ENCODE measurements at places on chromosomes 5 and 9.
A peak's percentile ranks its signal among the peaks of the same experiment; 100 is the strongest.

GRCh38 chr5:123795688-123796087, 283.7 kb downstream of the CSNK1G3 start:
- DNase-seq, result no peak

GRCh38 chr5:162796507-162796906, 640.9 kb upstream of the CCNG1 start:
- DNase-seq, result no peak

- no peak for DNase-seq
Measured at GRCh38 chr5:66869347-66869746, 273.2 kb downstream of the MAST4 start.

GRCh38 chr5:60386436-60387050, 313.4 kb downstream of the DEPDC1B start:
- DNase-seq, result no peak

- peak; percentile 70 for DNase-seq
Measured at GRCh38 chr5:175821790-175822211, 49.6 kb upstream of the CPLX2 start.

DNA sequence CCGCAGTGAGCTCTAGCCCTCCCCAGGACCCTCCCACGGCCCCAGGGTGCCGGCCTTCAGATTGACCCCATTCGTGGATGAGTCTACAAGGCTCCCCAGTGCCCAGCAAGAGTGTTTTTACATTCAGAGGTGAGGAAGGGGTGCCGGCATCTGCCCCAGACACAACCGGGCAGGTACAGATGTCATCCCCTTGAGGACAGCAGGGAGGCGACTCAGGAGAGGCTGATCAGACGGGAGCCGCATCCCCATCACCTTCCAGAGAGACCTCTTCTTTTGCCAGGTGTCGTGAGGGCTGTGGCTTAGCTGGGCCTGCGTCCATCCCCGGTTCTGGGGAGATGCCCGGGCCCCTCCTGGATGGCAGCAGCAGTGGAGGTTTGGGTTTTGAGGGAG, 4.3 kb upstream of the LRRC14B start:
- DNase-seq, result no peak

DNA sequence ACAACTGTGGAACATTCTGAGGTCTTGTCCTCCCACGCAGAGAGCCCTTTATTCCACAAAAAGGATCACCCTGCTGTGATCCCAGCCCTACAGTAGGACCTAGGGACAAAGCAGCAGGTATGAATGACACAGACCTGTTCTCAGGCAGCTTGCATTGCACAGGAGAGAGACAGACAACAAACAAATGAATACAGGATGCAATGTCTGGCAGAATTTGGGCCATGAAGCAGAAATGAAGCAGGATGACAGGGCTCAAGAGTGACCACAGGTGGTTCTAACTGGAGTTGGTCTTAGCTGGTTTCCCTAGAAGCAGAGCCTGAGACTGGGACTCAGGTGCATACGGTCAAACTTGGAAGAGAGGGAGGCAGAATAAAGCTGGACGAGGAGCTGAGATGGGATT, 388.8 kb downstream of the CDK5RAP2 start:
- DNase-seq, result no peak

DNA sequence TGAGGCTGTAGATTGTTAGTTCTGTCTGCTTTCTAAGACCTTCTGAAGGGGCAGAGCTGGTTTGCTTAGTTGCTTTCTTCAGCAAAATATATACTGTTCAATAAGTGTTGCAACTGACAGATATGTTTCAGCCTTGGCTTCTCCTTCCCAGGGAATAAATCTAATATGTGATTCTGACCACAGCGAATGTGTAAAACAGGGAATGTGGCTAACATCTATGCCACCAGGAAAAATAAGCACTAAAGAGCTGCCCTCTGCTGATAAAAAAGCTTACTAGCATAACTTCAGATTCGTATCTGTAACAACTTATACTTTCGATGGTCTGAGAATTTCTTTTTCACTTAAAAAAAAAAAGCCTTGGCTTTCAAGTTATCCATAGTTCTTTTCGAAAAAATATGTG, 13.0 kb upstream of the OSMR start:
- no peak for DNase-seq

- DNase-seq, result no peak
Measured at GRCh38 chr5:140292212-140293036, 10.5 kb downstream of the PFDN1 start.

DNA sequence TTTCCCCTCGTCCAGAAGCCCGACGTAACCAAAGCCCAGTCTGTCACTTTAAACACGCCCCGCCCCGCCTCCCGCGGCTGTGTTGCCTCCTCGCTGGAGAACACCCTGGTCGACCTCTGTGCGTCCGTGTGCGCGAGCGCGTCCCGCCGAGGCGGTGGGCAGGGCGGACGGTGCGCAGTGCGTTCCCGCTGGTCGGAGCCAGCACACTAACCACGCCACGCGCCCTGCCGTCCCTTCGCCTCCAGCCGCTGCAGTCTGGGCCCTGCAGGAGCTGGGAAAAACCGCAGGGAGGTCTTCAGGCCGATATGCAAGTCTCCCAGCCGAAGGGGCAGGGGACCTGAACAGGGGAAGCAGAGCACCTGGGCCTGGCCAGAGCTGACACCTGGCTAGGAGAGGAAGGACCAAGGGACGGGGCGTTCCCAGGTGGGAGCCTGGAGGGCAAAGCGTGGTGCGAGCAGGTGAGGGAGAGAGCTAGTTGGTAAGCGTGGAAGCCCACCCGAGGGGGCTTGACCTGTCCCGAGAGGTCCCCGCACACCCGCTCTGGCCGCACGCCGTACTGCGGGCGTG, 1.3 kb upstream of the PHPT1 start:
- DNase-seq, result no peak

DNA sequence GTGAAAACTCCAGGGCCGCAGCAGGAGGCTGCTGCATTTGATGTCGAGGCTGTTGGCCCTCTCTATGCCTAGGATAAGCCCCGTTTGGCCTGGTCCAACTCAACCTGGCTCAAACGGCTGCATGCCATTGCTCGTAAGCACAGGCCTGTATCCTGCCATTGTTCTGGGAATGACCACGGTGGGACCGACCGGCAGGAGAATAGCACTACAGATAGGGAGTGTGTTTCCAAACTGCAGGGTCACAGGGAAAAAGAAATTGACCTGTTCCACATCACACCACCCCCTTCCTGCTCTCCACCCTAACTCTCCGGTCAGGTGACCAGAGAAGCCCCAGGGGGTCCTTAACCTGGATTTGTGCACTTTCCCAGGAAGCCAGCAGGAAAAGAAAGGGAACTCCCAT, 278.7 kb upstream of the KLF4 start:
- DNase-seq, result no peak

DNA sequence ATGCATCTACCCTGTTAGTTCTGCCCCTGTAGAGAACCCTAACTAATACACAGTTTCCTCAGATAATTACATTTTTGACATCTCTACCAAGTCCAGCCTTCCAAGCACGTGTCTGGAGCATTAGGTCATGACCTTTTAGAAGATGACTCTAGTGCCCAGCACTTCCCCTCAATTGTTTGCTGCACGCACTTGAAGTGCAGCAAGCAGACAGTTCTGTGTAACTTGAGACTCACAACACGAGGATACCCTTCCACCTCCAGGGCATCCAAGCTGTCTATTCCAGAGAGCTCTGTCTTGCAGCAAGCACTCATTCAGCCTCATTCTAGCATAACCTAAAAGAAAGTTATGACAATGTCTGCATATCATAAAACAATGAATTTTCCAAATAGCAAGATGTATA, 1410.5 kb upstream of the CDH18 start:
- DNase-seq, result no peak

DNA sequence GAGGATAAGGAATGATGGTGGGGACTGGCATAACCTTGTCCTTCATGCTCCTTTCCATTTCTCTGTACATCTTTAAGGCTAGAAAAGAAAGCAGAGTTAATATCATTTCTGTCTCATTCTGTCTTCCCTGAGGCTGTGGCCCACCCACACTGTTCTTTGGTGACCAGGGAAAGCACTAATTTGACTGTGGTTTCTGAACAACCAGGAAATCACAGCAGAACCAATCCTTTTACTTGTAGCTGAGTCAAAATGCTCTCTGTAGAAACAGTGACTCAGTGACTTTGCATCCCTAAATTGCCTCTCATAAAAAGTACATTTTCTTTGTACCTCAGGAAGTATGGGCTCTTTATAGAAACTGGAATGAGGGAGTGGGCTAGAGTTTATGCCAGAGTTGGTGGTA, 28.1 kb downstream of the IL33 start:
- DNase-seq, result no peak

DNA sequence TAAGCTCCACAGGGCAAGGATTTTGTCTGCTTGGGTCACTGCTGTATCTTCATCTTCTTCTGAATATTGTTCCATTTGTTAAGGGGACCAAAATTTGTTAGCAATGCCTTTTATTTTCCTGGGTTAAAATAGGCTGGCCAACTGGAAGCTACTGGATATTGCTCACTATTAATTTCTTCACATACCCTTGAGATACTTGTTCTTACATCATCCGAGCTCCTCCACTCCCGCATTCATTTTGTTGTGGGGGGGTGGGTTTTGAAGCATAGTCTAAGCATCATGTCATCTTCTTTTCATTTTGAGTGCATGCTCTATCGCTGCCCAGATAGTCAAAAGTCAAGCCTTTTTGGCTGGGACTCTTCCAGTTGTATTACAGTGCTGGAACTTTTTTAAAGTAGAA, 42.5 kb upstream of the PIK3R1 start:
- no peak for DNase-seq

DNA sequence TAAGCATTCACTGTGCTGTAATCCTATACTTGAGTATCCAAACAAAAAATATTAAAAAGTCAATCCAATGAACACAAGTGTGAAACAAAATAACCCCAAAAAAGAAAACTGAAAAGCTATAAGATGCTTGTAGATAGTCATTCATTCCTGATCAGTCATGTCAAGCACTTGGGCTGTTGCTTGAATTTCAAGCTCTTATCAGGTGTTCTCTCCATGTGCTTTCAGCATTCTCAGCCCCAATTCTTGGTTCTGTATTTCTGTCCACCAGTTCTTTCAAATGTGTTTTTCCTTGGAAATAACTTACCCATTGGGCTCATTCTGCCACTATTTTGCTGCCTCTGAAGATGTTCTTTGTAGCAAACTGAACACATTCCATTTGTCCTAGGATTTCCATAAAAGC, 4.7 kb downstream of the ZFAND5 start:
- no peak for DNase-seq

GRCh38 chr9:31137176-31138160, 1247.0 kb upstream of the ACO1 start:
- DNase-seq, result peak; percentile 29

GRCh38 chr9:1170918-1171317, 120.8 kb downstream of the DMRT2 start:
- no peak for DNase-seq

- DNase-seq, result peak; percentile 9
Measured at GRCh38 chr5:60727033-60727679, 27.2 kb upstream of the DEPDC1B start.

GRCh38 chr5:52784737-52785136, 3.0 kb upstream of the ITGA1 start:
- DNase-seq, result no peak

DNA sequence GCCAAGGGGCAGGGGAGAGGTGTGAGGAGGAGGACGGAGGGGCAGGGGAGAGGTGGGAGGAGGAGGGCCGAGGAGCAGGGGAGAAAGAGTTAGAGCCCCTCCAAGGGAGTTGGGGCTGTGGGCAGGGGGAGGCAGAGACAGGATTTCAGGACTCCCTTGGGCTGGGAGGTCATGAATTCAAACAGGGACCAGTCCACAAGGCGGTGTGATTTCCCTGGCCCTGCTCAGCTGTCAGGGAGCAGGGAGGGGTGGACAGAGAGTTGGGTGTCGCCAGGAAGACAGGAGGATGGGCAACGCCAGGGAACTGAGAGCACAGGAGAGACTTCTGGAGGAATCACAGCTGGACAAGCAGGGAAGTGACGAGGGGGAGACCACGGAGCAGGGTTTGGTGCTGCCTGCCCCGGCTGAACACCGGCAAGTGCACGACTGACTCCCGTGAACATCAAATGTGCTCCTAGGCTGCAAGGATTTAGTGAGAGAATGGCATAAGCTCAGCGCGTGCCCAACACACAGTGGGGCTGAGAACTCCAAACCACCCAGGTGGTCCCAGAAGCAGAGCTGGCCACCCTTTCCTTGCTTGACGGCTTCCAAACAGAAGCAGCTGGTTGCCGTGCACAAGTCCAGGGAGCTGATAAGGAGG, 17.8 kb upstream of the OLFM1 start:
- DNase-seq, result no peak

- peak; percentile 17 for DNase-seq
Measured at GRCh38 chr9:128683340-128684064, 5.5 kb upstream of the SET start.

DNA sequence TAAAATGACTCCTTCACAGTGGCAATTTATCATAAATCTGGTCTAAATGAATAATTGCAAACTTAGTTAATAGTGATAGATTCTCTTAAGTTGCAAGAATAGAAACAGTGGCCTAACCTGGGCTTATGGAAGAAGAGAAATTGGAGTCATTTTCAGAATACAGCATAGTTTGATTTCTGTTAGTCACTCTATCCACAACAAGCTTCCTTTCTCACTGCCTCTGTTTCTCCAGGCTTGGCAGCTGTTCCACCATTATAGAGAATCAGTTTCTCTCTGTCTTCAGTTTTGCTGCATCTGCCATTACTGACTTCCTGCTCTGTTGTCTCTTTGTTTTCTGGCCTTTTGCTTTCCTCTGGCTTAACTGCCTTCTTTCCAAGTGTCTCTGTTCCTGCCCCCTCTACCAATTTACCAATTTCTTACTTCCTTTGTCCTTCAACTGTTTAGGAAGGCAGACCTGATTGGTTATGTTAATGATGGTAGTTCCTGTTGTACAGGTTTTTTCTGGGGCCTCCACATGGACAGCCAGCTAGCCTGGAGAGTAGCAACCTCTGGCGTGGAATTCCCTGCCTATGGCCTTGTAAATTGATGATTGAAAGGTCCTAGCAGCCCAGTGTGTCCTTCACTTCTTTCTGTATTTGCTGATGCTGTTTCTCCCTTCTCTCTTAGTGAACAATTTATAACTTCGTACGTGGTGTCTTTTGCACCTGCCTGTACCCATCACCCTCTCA, 75.9 kb upstream of the RASGRF2 start:
- no peak for DNase-seq

- no peak for DNase-seq
Measured at GRCh38 chr9:22035591-22036011, 26.5 kb upstream of the CDKN2B start.

GRCh38 chr9:97848215-97848479, 4.9 kb upstream of the FOXE1 start:
- no peak for DNase-seq

DNA sequence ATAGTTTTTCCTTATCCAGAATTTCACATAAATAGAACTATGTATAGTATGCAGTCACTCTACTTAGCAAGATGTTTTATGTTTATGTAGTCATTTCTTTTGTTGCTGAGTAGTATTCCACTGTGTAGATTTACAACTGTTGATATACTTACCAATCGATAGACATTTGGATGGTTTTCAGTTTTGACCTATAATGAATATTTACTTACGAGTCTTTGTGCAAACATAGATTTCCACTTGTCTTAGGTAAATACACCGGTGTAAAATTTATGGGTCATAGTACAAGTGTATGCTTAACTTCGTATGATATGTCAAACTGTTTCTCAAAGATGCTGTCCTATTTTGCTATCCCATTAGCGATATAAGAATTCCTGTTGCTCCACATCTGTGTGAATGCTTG, 19.7 kb upstream of the OR2K2 start:
- no peak for DNase-seq

GRCh38 chr5:173472164-173472563, 143.9 kb upstream of the STC2 start:
- peak; percentile 61 for DNase-seq

GRCh38 chr9:110514897-110515296, 64.6 kb downstream of the SVEP1 start:
- DNase-seq, result no peak

All from H54 (cell line).